ENCODE measurements at places on chromosomes 3 and 15. TPM values are rescaled to one million over a fixed set of nuclear protein-coding genes. Genes with fewer than 3 reads are reported as not detected.

- DNase-seq, result no peak
Observed at GRCh38 chr3:102505542-102505941, 70.7 kb downstream of the ZPLD1 start.

DNA sequence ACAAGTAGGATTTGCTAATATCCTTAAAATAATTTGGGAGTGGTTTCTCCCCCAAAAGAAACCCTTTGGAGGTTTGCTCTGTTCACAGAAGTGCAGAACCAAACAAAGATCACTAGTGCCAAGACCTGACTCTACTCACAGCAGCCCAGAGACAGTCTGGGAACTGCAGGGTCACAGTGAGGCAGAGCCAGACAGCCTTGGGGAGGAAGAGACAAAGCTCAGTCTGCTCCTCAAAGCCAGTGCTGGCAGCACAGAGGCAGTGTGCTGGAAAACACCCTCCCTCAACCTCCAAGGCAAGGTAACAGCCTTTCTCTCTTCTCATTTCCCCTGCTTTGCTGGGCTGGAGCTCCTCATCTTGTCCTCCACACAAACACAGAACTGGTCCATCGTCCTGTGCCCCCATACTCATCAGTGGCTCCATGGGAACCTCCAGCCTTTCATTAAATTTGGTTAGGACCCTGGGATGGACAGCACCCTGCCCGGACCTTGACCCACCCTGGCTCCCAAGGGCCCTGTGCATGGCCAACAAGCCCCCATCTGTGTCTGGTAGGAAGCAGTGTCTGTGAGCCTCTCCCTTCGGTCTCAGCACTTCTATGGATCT is 12.6 kb downstream of the RAB6B start:
- DNase-seq, result no peak

- DNase-seq, result no peak
Observed at GRCh38 chr15:29788433-29789034, 33.7 kb downstream of the TJP1 start.

DGKG gene
- total RNA-seq, result 2.6 TPM

DNA sequence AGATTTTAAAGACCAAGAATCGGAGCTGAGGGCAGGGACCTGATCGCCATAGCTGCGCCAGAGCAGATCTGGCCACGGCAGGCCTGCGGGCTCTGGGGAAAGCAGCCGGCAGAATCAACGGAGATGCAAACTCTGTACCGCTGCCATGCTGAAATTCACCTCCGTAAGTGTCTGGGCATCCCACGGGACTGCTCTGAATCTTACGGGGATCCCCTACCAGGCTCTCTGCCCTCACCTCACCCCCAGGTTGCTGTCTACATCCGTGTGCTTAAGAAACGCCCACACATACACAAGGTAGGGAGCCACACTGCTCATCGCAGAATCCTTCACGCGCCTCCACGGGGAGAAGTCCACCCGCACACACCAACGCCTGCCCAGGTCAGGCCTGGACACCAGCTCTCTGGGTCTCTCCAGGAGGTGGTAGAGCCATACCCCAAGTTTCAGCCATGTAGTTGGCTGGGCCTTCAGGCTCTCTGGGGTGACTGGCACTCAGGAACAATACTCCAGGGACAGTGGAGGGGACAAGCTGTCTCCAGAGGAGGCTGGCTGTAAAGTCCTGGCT is 33.5 kb downstream of the FAM174B start:
- no peak for DNase-seq
